Smooth muscle cell of trachea (primary cell): ENCODE measurements at places on chromosomes 3 and 15. TPM values are rescaled to one million over a fixed set of nuclear protein-coding genes. Genes with fewer than 3 reads are reported as not detected.

The EXD1 gene
- total RNA-seq = under 0.01 TPM in 1 of 2 replicates, not detected in the other

The TMEM207 gene
- total RNA-seq = not detected in 2 replicates

The PARP3 gene
- total RNA-seq = 29.6 and 30.5 TPM in 2 replicates

The PIERCE2 gene
- total RNA-seq = 1.2 TPM in 2 replicates

The ISLR2 gene
- not detected in 2 replicates for total RNA-seq

The CAMK1 gene
- total RNA-seq = 55.6 and 65.2 TPM in 2 replicates

The BNC1 gene
- total RNA-seq = 6.1 and 7.9 TPM in 2 replicates

The MESP2 gene
- 0.58 and 1.3 TPM in 2 replicates for total RNA-seq

The OCA2 gene
- not detected in 2 replicates for total RNA-seq

The TF gene
- 0.17 TPM in 1 of 2 replicates, not detected in the other for total RNA-seq

The GMPPB gene
- total RNA-seq = 22.0 and 30.5 TPM in 2 replicates

The MFSD1 gene
- total RNA-seq = 140 and 195 TPM in 2 replicates

The PRR23C gene
- not detected in 2 replicates for total RNA-seq

The UROC1 gene
- total RNA-seq = not detected in 2 replicates

The CPNE9 gene
- not detected in 2 replicates for total RNA-seq

The OXTR gene
- 0.15 and 1.2 TPM in 2 replicates for total RNA-seq

The CHRM5 gene
- total RNA-seq = under 0.01 and 0.15 TPM in 2 replicates

The CCDC33 gene
- total RNA-seq = not detected in 2 replicates

The SLC28A1 gene
- total RNA-seq = not detected in 2 replicates

The GP5 gene
- total RNA-seq = 0.17 TPM in 1 of 2 replicates, not detected in the other

The TMEM212 gene
- not detected in 2 replicates for total RNA-seq

The OR5K3 gene
- total RNA-seq = not detected in 2 replicates

The TRAIP gene
- total RNA-seq = 1.2 and 4.4 TPM in 2 replicates

The CCRL2 gene
- 0.29 and 0.83 TPM in 2 replicates for total RNA-seq

The MRAS gene
- 20.1 and 52.4 TPM in 2 replicates for total RNA-seq

The HTR3E gene
- total RNA-seq = not detected in 2 replicates

The DUSP7 gene
- total RNA-seq = 6.1 and 11.9 TPM in 2 replicates

The LOXL1 gene
- total RNA-seq = 212 and 287 TPM in 2 replicates

The FOXL2 gene
- total RNA-seq = not detected in 2 replicates
